HuH-7 (cell line): ENCODE measurements at places on chromosomes 5 and 9.

DNA sequence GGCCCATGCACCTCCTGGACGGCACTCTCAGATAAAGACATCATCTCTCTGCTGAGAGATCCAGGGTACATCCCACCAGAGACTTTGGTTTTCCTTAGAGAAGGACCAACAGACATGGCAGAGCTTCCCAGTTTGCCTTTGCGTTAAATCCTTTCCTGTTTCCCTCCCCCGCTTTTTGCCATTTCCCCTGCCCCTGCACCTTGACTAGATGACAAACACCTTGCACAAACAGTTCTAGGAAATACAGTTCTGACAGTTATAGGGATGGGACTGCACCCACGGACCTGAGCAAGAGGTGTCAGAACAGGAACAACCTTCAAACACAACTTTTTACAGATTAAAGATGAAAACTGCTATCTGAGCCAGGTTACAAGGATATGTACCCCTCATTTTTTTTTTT, 288.9 kb downstream of the MSX2 start:
- DNase-seq = no peak

- DNase-seq = peak; percentile 35
Measured at GRCh38 chr5:160312960-160313727, 780 bp upstream of the CCNJL start.

- DNase-seq = no peak
Measured at GRCh38 chr5:123047706-123048105, 11.2 kb upstream of the PPIC start.

DNA sequence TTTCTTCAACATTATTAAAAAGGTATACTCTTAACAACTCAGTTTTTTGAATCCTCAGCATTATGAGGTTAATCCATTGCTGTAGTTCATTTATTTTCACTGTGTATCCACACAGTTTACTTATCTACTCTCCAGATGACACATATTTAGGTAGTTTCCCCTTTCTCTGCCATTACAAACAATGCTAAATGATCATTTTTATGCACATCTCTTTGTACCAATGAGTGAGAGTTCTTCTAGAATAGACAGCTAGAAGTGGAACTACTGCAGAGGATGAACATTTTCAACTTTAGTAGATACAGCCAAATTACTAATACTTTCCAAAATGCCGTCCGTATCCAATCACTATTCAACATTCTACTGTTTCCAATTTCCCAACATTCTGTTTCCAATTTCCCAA, 11.5 kb downstream of the AFF4 start:
- no peak for DNase-seq

GRCh38 chr5:173629628-173630027, 13.2 kb upstream of the BOD1 start:
- peak; percentile 67 for DNase-seq

- DNase-seq = no peak
Measured at GRCh38 chr5:83714810-83715209, 5.8 kb downstream of the HAPLN1 start.

DNA sequence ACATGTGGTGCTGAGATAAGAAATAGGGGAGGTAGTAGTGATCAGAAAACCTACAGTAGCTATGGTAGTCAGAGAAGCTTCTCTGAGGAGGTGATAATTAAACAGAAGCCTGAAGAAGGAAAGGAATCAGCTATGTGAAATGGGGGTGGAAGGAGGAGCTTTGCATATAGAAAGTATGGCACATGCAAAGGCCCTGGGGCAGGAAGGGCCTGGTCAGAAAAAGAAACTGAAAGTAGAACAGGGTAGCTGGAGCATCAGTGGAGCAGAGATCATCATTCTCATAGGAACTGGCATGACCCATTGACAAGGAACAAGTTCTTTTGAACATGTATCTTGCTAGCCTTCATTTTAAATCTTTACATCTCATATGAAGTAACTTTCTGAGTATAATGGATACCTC, 80.7 kb upstream of the ADRA1B start:
- no peak for DNase-seq

DNA sequence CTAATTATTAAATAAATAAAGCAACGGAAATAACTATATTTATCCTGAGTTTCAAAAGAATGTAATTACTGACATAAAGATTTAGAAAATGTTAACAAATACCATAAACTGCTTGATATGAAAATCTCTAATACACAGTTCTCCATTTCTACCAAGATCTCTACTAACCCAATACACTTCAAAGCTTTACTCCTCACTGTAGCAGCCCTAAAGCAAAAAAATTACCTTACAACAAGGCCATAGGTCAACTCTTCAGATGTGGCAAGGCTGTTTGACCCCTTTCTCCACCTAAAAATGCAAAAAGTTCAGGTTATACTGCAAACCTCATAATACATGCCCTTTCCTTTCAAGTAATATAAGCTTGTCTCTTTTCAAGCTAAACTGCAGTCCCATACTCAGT, 96.7 kb downstream of the UGCG start:
- DNase-seq = no peak

DNA sequence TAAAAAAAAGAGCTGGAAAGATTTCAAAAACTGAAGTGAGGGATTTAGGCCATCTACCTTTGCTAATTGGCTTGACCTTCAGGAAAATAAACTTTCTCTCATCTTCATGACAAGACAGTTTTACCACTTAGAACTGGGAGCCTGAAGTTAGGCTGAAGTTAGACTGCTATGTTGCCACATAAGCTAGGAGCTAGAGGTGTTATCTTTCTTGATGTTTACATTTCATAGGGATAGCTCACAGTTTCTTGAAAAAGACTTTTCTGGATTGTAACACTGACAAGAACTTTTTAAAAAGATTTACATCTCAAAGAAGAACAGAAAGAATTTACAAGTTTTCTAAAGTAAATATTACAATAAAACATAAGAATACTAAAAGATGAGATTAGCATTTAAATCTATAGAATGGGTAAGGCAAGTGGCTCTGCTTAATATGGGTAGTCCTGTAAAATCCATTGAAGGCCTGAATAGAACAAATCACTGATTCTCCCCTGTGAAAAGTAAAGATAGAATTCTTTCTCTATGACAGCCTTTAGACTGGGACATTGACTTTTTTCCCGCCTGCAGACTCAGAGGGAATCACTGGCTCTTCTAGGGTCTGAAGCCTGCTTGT, 1665.4 kb upstream of the CDH9 start:
- no peak for DNase-seq

GRCh38 chr9:20085842-20086241, 297.0 kb upstream of the SLC24A2 start:
- no peak for DNase-seq

DNA sequence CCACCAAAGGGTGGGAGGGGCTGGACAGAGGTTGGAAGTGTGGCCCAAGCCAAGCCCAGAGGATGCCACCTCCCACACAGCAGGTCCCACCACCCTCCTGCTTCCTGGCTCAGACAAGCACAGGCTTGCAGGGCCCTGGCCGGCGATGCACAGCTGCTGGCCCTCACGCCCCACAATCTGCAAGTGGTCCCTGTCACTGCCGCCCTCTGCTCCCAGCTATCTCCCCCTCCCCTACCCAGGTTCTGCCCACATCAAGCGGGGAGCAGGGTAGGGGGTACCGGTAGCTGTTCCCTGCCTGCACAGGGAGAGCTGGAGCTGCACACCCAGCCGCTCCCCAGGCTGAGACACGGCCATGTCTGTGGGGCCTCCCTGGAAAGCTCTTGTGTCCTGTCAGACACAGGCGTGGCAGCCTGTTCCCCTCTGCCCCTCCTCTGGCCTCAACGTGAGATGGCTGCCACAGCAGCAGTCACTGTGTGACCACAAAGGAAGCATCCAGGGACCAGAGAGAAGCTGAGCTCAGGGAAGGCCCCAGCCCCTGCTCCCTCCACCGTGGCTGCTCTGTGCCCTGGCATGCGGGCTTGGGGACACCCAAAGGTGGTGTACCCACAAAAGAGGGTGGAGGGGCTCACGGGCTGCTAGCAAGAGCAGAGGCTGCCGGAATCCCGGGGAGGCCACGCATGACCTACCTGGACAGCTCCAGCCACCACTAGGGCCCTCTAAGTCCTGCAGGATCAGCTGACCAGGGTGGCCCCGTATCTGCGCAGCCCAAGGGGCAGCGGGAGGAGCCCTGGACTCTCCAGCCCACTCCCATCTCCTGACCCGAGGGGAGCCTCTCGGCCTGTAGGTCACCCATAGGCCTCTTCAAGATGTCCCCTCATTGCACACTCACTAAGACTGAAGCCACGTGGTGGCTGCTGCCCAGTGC, 10.9 kb upstream of the ZDHHC11 start:
- no peak for DNase-seq

- DNase-seq = no peak
Measured at GRCh38 chr5:150762211-150762610, 3.4 kb upstream of the DCTN4 start.

GRCh38 chr9:2798423-2798822, 45.5 kb downstream of the PUM3 start:
- DNase-seq = no peak

GRCh38 chr9:115230924-115231515, 113.1 kb upstream of the TNC start:
- no peak for DNase-seq

- no peak for DNase-seq
Measured at GRCh38 chr9:68597362-68597997, 56.8 kb upstream of the TMEM252 start.

GRCh38 chr9:114746591-114747346, 59.1 kb downstream of the TNFSF15 start:
- no peak for DNase-seq

DNA sequence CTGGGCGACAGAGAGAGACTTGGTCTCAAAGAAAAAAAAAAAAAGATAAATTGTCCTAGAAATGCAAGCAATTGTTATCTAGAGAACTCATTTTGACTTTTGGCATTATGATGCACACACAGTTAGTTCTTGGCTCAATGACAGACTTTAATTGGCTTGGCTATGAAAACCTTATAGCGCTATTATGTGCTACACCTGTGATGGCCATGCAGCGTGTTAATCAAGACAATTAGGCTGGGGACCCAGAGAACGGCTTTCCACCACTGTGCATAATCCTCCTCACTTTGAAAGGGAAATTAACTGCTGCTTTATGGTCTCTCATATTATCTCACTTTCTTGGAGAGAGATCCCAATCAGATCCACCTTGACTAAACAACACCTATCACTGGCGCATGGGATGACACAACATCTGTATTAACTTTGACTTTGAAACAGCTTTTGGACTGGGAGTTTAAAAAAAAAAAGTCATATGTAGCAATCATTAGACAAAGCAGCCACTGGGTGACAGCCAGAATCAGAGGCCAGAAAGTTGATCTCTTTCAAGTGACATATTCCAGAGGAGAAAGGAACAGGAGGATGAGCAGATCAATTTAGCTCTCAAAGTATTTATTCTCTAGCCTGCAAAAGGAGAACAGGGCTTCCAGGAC, 132.5 kb downstream of the PPP2R2B start:
- no peak for DNase-seq

DNA sequence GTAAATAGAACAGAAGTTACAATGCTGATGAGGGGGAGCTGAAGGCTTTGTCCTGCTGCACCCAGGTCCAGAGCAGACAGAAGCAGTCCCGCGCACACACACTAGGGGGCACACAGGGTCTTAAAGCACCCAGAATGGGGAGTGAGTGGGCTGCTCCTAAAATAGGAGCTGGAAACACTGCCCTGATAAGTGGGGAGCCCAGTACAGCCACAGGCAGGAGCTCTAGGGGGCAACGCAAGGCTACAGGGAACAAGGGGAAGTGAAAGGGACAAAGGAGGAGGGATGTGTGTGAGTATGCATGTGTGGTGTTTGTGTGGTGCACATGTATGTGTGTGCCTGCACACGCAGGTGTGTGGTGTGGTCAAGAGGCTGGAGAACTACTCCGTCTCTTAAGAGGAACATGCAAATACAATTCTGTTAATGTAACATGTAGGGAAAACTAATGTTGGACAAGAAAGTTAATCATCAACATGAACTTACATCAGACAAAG, 191.5 kb downstream of the ROR2 start:
- DNase-seq = peak; percentile 47

DNA sequence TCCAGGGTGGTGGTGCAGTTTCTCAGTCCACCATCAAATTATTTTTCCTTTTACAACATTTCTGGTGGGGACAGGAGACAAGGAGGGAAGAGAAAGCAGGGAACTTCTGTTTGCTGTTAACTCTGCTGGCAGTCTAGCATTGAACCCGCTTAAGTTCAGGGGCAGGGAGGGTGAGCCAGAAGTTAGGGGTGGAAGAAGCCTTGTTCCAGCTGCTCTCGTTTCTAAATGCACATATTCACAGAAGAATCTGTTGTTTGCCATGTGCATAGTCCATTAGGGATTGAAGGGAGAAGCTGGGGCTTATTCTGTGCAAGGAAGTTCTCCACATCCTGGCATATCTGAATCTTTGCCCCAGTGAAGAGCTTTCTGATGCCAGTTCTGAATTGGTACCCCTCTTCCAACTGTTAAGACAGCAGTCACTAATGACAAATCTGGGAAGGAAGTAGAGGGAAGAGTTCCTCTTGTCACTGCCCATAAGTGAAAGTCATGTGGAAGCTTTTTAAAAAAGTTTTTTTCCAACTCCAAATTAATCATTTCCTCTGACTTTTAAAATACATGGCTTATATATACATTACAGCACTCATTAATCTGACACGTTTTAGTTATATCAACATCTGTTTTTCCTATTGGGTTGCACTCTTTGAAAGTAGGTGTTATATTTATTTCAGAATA, 32.6 kb upstream of the ACOT12 start:
- no peak for DNase-seq

- no peak for DNase-seq
Measured at GRCh38 chr5:38500573-38501260, 55.7 kb downstream of the LIFR start.

DNA sequence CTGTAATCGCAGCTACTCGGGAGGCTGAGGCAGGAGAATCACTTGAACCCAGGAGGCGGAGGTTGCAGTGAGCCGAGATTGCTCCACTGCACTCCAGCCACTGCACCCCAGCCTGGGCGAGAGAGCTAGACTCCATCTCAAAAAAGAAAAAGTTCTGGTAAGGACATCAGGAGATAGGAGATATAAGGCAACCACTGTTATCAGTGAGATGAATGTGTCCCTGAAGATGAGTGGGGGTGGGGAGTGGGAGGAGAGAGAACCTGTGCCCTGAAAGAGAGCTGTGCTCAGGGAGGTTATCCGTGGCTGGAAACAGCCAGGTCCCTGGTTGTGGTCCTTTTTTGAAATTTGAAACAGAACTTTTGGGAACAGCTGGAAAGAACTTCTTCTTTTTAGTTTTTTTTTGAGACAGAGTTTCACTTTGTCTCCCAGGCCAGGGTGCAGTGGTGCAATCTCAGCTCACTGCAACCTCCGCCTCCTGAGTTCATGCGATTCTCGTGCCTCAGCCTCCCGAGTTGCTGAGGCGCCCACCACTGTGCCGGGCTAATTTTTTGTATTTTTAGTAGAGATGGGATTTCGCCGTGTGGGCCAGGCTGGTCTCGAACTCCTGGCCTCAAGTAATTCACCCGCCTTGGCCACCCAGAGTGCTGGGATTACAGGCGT, 2.6 kb downstream of the PTPA start:
- DNase-seq = no peak

DNA sequence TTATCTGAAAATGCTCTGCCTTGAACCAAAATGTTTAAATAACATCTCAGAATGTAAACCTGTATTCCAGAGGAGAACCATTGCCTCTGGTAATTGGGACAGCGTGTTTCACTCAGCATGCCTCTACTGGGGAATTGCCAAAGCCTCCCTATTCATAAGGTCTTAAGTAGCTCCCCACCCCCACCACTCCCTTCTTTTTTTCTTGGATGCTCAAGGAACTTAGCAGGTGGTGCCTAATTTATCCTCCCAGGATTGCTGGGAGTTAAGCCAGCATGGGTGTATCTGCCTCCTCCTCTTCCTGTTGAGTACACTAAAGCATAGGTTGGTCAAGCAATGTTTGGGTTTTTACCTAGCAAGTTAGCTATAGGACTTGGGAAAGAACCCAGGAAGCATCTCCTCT, 220.2 kb downstream of the DMAC1 start:
- DNase-seq = no peak
